ENCODE measurements at places on chromosomes 11 and 22.

- no peak for DNase-seq
Observed at GRCh38 chr11:69135420-69136363, 20.0 kb upstream of the SMIM38 start.

- DNase-seq = no peak
Observed at GRCh38 chr11:74680703-74681531, 50.3 kb downstream of the CHRDL2 start.

DNA sequence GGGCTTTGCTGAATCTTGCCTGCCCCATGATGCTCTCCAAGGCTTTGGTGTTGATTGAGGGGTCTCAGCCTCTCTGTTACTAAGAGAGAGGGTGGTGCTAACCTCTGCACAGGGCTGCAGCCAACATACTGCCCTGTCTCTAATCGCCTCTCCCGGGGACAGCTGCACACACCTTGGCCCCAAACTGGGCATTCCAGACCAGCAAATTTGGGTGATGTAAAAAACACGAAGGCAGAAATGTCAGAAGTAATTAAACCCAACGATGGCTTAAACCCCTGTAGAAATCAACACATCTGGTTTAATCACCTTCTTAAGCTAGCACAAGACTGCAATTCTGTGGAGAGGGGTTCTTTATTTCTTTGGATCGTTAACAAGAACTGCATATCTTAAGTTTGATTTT is 116.5 kb downstream of the FEZ1 start:
- no peak for DNase-seq

GRCh38 chr22:48889887-48890692 is 937.6 kb downstream of the BRD1 start:
- no peak for DNase-seq

DNA sequence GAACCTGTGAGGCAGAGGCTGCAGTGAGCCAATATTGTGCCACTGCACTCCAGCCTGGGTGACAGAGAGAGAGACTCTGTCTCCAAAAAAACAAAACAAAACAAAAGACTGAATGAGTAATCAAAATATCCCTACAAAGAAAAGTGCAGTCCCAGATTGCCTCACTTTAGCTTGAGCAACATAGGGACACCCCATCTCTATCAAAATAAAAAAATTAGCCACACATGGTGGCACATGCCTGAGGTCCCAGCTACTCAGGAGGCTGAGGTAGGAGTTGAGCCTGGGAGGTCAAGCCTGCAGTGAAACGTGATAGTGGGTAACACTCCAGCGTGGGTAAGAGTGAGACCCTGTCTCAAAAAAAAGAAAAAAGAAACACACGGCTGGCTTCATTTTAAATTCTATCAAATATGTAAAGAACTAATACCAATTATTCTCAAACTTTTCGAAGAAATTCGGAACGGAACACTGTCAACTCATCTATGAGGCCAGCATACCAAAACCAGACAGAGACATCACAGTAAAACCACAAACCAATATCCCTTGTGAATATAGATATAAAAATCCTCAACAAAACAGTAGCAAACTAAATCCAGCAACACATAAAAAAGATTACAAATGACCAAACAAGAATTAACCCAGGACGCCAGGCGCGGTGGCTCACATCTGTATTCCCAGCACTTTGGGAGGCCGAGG is 12.9 kb downstream of the CHEK2 start:
- no peak for DNase-seq

DNA sequence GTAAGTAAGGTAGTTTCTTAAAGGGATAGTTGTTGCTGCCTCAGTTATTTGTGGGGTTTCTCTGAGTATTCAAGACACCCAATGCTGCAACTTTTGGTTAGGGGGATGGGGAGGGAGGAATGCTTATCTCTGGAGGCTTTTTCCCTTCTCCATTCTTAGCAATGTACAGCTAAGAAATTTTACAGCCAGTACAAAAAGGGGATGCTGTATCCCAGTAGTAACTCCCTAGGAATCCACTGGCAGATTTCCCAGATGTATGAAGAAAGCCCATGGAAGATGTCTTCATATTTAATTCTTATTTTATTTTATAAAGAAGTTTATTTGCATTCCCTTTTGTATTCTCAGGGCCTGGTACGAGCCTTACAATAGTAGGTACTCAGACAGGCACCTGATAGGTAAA is 154.8 kb downstream of the ENTHD1 start:
- no peak for DNase-seq

GRCh38 chr11:76656571-76657081 is 13.9 kb downstream of the LRRC32 start:
- DNase-seq = no peak

DNA sequence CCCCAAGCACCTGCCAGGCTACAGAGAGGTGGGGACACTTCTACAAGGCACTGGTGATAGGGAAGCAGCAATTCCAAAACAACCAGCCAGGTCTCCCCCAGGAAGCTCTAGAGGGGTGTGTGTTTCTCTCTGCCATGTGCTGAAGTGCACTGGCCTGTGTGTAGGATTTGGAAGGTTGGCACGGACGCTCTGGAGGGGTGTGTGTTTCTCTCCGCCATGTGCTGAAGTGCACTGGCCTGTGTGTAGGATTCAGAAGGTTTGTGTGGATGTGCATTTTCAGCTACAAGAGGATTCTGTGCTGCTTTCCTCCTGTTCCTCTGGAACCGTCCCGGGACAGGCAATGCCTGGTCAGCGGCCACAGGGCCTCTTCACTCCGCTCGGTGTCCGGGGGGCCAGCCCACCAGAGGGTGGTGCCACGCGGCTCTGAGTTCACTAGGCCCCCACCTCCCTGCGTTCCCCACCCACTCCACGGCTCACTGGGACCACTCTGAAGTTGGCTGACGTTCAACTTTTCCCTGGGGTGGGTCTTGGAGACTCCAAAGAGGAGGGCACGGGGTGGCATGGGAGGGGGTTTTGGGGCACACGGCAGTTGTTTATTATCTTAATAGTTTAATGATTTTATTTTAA is 552.8 kb downstream of the BRD1 start:
- DNase-seq = no peak

GRCh38 chr11:62125881-62126280 is 2.1 kb downstream of the INCENP start:
- DNase-seq = no peak

- no peak for DNase-seq
Observed at GRCh38 chr22:43345761-43346301, 2.7 kb upstream of the SCUBE1 start.

DNA sequence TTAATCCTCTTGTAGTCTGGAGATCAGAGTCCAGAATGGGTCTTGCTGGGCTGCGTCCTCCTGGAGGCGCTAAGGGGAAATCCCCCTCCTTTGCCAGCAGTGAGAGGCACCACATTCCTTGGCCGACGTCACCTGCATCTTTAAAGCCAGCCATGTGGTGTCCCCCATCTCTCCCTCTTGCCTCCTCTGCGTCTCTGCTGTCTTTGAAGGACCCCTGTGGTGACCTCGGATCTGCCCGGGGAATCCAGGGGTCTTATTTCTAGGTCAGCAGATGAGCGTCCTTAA is 27.2 kb upstream of the PARVB start:
- no peak for DNase-seq

DNA sequence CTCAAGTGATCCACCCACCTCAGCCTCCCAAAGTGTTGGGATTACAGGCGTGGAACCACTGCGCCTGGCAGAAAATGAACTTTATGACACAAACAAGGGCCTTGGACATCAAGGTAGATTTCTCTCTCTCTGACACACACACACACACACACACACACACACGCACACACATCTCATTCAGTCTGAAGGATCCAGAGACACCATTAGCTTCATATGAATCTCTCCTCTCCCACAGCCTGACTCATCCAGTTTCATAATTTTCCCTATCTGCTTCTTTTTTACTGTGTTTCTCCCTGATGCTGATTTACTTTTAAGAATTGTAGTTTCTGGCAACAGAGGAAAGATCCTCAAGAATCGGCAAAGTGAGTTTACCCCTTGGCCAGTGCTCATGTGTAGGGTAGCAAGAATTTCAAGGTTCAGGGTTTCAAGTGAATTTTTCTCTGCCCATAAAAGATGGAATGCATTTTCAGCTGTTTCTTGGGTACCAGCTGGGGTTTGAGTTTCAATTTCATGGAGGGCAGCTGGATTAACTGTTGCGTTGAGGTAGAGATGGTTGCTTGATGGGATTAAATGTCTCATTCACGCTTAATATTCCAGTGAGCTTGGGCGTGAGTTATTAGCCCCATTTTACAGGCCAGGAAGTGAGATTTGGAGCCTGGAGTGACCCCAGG is 3.5 kb downstream of the MYO18B start:
- DNase-seq = no peak

GRCh38 chr11:112297248-112297866 is 36.7 kb upstream of the PLET1 start:
- no peak for DNase-seq

- no peak for DNase-seq
Observed at GRCh38 chr22:46201059-46201757, 48.9 kb downstream of the CDPF1 start.

DNA sequence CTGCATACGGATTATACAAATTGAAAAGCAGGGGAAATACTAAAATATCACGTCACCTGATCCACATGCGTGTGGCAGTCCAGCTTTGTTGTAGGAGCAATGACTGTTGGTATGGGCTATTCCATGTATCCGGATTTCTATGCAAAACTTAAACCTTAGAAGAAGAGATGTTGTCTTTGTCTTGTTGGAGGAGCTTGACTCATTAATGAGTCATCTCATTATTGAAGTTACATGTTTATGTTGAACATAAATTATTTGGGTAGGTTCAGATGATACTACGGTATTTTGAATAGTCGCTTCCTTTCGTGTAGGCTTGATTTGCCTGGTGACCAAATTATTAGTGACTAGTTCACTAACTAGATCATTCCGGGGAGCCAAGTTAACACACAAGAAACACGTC is 806 bp upstream of the SAAL1 start:
- DNase-seq = no peak

DNA sequence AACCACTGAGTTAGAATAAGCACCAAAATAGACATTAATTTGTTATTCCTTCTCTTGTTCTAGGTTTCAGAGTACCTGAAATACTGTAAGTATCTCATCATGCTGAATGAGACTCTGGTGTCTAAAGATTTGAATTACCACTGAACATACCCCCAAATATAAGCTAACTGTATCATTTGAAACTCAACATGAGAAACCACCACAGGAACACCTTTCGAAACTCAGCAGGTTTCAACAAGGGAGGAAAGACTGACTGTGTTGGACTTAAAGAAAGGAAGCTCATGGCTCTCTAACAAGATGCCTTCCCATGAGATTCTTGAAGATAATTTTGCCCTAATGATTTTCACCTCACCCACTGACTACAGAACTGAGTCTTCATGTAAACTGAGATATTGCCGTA is 37.0 kb downstream of the PRCP start:
- no peak for DNase-seq

- DNase-seq = no peak
Observed at GRCh38 chr22:46376908-46377524, 41.5 kb downstream of the TRMU start.

- DNase-seq = no peak
Observed at GRCh38 chr11:94049351-94049750, 28.2 kb downstream of the HEPHL1 start.

DNA sequence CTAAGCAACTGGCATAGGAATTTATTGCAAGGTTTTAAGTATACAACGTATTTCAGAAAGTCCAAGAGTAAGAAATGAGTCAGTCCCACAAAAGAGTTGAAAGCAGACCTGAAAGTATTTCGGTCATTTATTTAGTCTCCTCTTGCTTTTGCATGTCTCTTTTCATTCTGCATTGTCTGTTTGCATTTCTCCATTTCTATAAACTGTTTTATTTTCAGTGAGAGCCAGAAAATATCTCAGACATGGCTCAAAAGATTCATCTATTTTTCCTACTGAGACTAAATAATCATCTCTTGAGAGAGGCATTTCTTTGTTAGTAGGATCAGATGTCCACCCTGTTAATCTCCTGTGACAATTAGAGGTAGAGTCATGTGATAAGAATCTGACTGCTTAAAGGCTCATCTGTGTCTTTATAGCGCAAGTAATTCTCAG is 219.1 kb upstream of the CCDC179 start:
- no peak for DNase-seq

- DNase-seq = no peak
Observed at GRCh38 chr11:102430158-102430836, 22.3 kb downstream of the TMEM123 start.

DNA sequence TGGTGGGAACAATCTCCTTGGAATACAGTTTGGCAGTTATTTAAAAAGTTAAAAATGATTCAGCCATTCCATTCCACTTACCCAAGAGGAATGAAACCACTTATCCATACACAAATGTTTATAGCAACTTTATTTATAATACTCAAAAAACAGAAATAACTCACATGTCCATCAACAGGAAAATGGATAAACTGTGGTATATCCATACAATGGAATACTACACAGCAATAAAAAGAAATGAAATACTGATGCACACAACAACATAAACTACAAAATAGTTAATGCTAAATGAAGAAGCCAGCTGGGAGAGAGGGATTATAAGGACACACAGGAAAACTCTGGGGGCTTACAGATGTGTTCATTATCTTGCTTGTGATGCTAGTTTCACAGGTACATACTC is 64.7 kb downstream of the FCHSD2 start:
- no peak for DNase-seq

GRCh38 chr11:92152245-92152644 is 72.4 kb upstream of the FAT3 start:
- DNase-seq = no peak
